Activated CD8-positive, alpha-beta memory T cell treated with anti-CD3 and anti-CD28 coated beads for 36 hours (primary cell): ENCODE measurements at places on chromosomes 7 and 10. TPM values are rescaled to one million over a fixed set of nuclear protein-coding genes. Genes with fewer than 3 reads are reported as not detected.

RET gene
- not detected for total RNA-seq

TMEM168 gene
- total RNA-seq = 14.3 TPM

CHN2 gene
- 6.1 TPM for total RNA-seq

ASAH2 gene
- total RNA-seq = 4.8 TPM

SPAG6 gene
- not detected for total RNA-seq

TAS2R41 gene
- not detected for total RNA-seq

TASOR2 gene
- 70.9 TPM for total RNA-seq

CYP26A1 gene
- total RNA-seq = not detected
